Nucleus accumbens (tissue), 56 donors: ENCODE measurements at places on chromosomes 3 and 15.

GRCh38 chr3:180102134-180102533, 65.4 kb upstream of the PEX5L start:
- no peak for DNase-seq

DNA sequence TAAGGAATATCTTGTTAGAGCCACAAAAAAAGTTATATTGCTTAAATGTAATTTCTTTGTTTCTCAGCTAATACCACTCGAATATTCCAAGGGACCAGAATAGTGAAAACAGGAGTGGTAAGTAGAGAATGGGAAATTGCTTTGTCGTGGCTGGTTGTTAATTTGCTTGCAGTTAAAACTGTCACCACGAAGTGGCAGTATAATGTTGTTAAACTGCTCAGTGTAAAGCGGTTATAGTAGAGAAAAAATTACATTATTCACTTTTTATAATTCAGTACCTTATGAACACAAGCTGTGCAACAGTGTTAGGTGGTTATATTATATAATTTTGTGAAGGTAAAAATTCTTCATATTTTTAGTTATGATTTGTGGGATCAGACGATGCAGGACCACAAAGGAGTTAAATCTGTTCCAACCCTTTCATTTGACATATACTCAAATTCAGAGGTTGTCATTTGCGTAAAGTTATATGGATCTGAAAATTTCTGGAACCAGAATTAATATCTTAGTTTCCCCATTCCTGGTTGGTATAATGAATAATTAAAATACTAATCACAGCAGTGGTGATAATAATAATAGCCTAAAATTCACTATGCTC, 171.8 kb downstream of the FEZF2 start:
- DNase-seq, result no peak

- DNase-seq, result no peak
These were observed 247.7 kb downstream of the IL20RB start for GRCh38 chr3:137205394-137206045.

DNA sequence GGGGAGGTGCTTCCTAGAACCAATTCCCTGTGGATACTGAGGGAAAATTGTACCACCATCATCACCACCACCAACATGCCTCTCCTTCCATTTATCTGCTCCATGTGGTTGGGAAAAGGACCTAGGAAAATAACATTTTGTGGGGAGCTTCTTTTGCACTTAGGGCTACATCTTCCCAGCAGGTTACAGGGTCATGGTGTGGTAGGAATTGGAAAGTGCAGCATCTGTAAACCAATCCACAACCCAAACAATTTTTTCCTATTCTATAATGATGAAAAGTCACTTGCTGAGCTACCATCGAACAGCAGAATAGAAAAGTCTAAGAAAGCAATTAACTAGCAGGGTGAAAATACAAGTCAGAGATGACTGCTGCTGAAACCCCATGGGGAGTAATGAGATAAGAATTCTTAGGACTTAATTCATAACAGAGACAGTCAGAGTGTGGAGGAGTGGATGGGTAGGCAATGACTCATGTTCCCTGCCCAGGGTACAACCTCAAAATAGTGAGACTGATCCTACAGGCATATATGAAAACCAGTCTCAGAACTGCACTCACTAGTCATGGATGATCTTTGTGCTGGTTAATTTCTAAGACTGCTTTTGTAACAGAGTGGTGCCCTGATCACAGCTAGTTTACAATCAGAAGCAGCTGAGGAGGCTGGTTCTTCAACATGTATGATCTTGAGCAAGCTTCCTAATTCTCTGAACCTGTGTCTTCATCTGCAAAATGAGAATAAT, 38.1 kb upstream of the LEKR1 start:
- no peak for DNase-seq

- no peak for DNase-seq
These were observed 109.4 kb downstream of the ATP8B4 start for GRCh38 chr15:50009634-50010033.

DNA sequence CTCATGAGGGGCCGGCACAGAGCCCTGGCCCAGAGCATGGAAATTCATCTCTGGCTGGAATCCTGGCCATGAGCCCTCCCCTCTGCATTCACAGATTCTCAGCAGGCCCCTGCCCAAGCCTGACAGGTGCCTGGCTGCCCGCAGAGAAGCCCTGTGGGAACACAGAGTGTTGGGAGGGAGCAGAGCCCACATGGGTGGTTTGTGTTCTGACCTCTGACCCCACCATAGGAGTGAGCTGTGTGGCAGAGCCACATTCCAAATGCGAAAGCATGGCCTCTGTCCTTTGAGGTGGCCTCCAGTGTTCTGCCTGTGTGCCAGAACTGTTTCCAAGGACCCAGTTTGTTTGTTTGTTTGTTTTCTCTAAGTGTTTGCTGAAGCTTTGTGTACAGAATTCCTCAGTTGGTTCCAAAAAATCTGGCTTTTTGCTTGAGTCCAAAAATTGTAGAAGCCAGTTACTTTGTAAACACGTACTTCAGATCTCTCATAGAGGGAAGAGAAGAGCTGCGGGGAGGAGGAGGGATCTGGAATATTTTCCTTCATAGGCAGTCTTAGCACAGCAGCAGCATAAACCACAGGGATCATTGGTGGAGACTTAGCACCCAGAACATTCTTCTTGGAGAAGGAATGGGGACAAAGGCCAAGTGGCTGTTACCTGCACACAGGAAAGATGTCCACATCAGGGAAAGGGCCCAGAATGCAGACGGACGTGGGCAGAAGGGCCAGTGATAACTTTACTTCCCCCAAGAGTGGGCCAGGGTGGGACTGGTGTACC, 36.0 kb downstream of the GRAMD2A start:
- no peak for DNase-seq

GRCh38 chr3:111810909-111811308, 48.2 kb upstream of the PHLDB2 start:
- DNase-seq, result no peak

DNA sequence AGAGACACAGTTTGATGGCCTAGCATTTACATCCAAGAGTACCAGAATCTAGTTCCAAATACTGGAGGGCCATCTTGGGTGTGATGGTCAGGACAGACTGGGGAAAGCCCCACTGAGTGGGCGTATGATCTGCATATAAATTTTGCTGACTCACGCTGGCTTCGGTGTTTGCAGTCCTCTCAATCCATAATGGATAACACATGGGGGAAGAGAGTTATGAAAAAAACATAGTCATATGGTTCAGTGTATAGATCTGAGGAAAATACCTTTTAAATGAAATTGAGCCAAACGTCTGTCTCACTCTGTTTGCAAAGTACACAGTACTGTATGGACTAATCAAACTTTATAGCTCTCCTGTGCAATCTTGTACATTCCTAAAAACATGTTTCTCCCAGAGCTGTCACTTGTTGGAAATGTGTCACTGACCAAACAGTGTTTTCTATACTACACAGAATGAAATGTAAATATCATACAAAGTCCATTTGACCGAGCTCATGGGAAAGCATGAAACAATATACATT, 125.3 kb upstream of the THBS1 start:
- DNase-seq, result no peak

- no peak for DNase-seq
These were observed 25.7 kb downstream of the ATOSA start for GRCh38 chr15:52653431-52653964.

- DNase-seq, result no peak
These were observed 18.7 kb downstream of the DNASE1L3 start for GRCh38 chr3:58192069-58192468.

GRCh38 chr3:71309342-71309741, 274.2 kb downstream of the FOXP1 start:
- no peak for DNase-seq

- DNase-seq, result no peak
These were observed 19.5 kb downstream of the DUSP7 start for GRCh38 chr3:52036829-52037228.

DNA sequence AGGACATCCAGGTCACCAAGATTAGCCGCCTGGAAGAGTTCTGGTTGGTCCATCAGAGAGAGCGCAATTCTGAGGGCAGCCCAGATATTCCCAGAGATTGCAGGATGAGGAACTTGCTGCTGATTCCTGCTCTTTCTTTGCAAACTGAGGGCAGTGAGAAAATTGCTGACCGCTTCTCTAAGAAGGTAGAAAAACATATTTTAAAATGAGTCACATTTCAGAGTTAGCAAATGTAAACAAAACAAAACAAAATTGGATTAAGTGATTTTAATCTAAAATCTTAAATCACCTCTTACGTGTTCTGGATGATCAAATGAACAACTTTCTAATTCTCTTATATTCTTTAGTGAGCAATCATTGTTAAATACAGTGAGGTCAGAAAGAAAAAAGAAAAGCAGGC, 149.0 kb downstream of the USP13 start:
- DNase-seq, result no peak

DNA sequence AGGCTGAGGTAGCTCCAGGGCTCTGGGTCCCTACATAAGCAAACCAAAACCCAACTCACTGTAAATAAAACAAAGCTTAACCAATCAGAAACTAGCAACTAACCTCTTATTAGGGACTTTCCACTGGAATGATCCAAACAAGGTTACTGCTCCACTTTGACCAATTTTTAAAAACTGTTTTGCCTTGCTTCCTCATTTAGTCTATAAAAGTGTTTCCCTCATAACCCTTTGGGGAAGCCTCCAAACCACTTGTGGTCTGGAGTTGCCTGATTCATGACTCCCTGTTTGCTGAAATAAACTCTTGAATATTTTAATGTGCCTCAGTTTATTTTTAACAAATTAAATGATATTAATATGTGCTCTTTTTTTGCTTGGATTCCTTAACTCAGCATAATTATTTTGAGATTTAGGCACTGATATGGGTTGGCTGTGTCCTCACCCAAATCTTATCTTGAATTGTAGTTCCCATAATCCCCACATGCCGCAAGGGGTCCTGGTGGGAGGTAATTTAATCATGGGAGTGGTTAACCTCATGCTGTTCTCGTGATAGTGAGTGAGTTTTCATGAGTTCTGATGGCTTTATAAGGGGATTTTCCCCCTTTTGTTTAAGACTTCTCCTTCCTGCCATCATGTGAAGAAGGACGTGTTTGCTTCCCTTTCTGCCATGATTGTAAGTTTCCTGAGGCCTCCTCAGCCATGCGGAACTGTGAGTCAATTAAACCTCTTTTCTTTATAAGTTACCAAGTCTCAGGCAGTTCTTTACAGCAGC, 90.6 kb downstream of the CD200R1L start:
- DNase-seq, result no peak

DNA sequence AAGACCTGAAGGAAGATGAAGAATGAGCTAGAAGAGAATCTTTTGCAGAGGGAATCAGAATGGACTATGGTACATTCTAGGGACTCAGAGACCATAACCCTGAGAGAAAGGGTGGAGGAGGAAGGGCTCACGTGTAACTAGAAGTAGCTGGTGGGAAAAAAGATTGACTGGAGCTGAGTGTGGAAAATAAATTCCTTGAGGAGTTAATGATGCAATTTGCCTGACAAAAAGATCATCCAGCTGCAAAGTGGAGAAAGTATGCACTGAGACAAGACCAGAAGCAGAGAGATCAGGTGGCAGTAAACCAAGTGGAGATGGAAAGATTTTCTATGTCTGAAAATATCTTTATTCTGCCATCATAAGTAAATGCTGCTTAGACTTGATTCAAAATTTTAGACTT, 52.9 kb upstream of the TBL1XR1 start:
- DNase-seq, result no peak

DNA sequence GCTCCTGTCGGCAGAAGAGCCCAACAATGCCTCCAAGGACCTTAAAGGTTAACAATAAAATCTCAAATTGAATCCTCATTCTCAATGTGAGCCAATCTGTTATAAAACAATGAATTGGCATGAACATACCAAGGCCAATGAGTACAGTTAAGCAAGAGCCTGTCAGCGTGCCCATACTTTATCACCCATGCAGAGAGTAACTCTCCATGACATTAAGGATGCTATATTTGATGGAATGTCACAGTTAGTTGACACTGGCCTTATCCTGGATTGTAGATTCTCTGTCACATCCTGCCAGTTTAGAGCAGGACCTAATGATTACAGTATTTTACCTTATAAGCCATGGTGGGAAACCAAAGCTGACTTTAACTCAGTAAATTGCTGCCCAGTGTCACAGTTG, 335.4 kb upstream of the MDFIC2 start:
- no peak for DNase-seq

- no peak for DNase-seq
These were observed 1.4 kb downstream of the ST6GAL1 start for GRCh38 chr3:186931532-186932280.

GRCh38 chr3:30156586-30157498, 449.6 kb upstream of the TGFBR2 start:
- no peak for DNase-seq

- DNase-seq, result no peak
These were observed 37.8 kb downstream of the KLF13 start for GRCh38 chr15:31364301-31365031.

GRCh38 chr15:101027920-101028319, 108.8 kb downstream of the LRRK1 start:
- no peak for DNase-seq

DNA sequence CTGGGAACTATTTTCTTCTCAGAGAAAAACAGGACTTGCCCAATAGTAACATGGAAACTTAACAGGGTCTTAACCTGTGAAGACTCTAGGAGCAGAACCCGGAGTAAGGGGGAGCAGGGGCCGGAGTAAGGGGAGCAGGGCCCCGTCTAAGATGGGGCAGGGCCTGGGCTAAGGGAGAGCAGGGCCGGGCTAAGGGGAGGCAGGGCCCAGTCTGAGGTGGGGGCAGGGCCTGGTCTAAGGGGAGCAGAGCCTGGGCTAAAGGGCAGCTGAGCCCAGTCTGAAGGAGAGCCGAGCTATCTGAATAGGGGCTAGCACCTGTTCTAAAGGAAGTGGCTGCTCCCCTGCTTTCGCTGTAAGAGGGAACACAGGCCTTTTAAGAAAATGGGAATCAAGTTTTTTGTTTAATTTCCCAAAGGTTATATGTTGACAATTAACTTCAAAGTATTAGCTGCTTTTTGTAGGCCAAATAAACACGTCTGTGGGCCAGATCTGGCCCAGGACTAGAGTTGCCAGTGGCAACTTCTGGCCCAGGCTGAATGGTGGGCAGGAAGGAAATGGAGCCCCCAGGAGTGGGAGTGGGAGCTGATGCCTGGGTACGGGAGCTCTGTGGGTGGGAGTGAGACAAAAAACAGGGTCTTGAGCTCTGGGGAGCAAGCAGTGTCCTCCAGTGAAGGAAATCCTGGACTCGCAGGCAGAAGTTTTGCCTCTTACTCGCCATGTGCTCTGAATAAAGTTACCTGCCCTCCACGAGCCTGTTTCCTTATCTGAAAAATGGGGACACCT, 32.5 kb downstream of the CSPG4 start:
- no peak for DNase-seq
